ENCODE measurements at places on chromosomes 6 and 20.

GRCh38 chr20:18288749-18289267 is 481 bp downstream of the ZNF133 start:
- DNase-seq, result no peak

- DNase-seq, result no peak
Measured at GRCh38 chr6:13288481-13288880, 39.9 kb downstream of the TBC1D7 start.

DNA sequence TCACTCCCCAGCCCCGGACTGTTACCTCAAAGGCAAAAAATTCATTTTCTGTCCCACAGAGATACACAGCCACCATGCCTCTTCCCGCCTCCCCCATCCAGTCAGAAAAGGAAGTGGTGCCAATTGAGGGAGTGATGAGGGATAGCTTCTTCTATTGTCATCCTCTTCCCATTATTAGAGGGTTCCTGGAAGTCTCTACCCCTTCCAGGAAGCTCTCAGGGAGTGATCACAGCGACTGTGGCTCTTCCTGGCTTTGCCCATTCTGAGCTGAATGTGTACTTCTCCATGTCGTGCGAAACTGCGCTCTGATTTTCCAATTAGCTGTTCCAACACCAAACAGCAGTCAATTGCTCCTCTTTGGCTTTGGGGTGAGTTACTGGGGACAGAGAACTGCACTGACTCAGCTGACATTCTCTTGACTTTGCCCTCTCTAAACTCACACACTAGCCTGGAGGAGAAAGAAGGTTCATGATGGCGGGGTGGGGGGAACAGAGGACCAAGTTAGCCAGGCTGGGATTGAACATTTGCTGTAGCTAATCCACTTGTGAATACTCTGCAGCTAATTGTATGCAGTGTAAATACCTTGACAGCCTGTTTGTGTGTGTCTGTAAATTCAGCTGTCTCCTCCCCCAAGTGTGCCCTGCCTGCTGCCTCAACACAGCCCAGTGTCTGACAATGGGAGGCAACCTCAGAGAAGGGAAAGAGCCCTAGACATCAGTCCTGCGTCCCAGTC is 2.4 kb upstream of the MDGA1 start:
- DNase-seq, result no peak

- DNase-seq, result no peak
Measured at GRCh38 chr6:38503960-38504682, 135.6 kb downstream of the BTBD9 start.
